ENCODE measurements at places on chromosomes 4 and X. TPM values are rescaled to one million over a fixed set of nuclear protein-coding genes. Genes with fewer than 3 reads are reported as not detected.

The UXT gene
- 91.6 TPM for total RNA-seq

The MAOA gene
- 203 TPM for total RNA-seq

The BEND4 gene
- 0.38 TPM for total RNA-seq

The FNIP2 gene
- total RNA-seq = 28.3 TPM

The ATXN3L gene
- not detected for total RNA-seq

The NPY5R gene
- not detected for total RNA-seq

The TLR6 gene
- total RNA-seq = 0.81 TPM

The ZCCHC18 gene
- total RNA-seq = 4.6 TPM

The CCDC158 gene
- not detected for total RNA-seq

The FAM200B gene
- 29.1 TPM for total RNA-seq

The F8A1 gene
- total RNA-seq = 2.3 TPM

The CYLC1 gene
- not detected for total RNA-seq

The ERCC6L gene
- total RNA-seq = 3.1 TPM

The POF1B gene
- total RNA-seq = 3.0 TPM

The PRSS12 gene
- 15.2 TPM for total RNA-seq

The HSFX1 gene
- 0.16 TPM for total RNA-seq

The WDFY3 gene
- total RNA-seq = 55.0 TPM

The STPG2 gene
- total RNA-seq = 0.13 TPM

The NSUN7 gene
- under 0.01 TPM for total RNA-seq

The GABRB1 gene
- total RNA-seq = not detected

Data from bladder microvascular endothelial cell (primary cell).